K562 (cell line): ENCODE measurements at places on chromosomes 2 and 18. TPM values are rescaled to one million over a fixed set of nuclear protein-coding genes. Genes with fewer than 3 reads are reported as not detected.
A peak's percentile ranks its signal among the peaks of the same experiment; 100 is the strongest.

GRCh38 chr2:109375131-109375561, 238.6 kb downstream of the SEPTIN10 start:
- H3K4me3 ChIP-seq = no peak overlapping the region
- no peaks in the 10 kb centered on the region; the same call in 1 of the 2 replicates for H3K4me1 ChIP-seq
- no peaks in the 10 kb centered on the region for H3K36me3 ChIP-seq
- no peak overlapping the region for H3K27ac ChIP-seq
- DNase-seq = no peak
- peaks cover 6% of the 10 kb centered on the region; the same call in 2 of the 3 replicates for H3K27me3 ChIP-seq

GRCh38 chr2:10906926-10907625, 4.7 kb upstream of the KCNF1 start:
- no peaks in the 10 kb centered on the region for H3K4me1 ChIP-seq
- no peak overlapping the region for H3K4me3 ChIP-seq
- peaks cover 63% of the 10 kb centered on the region for H3K27me3 ChIP-seq
- DNase-seq = no peak

DNA sequence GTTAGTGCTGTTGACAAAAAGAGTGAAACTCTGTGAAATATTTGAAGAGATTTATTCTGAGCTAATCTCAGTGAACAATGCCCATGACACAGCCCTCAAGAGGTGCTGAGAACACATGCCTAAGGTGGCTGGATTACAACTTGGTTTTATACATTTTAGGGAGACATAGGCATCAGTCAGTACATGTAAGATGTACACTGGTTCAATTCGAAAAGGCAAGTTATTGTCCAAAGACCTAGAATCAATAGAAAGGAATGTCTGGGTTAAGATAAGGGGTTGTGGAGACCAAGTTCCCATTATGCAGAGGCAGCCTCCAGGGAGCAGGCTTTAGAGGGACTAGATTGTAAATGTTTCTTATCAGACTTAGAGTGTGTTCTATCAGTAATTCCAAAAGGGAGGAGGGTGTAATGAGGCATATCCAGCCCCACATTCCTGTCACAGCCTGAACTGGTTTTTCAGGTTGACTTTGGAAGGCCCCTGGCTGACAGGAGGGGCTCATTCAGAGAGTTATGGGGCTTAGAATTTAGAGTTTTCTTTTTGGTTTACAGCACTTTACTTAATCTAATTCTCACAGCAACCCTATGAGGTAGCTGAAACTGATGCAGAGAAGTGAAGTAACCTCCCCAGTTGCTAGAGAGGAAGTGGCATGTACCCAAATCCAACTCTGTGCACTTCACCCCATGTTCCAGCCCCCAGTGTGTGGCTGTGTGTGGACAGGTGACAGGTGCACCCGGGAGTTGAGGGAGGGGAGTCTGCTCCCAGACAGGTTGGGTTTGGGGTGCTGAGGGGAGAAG, 28.3 kb upstream of the ASAP2 start:
- no peak overlapping the region for H3K27ac ChIP-seq
- no peak for DNase-seq
- H3K27me3 ChIP-seq = peaks cover 39% of the 10 kb centered on the region
- no peaks in the 10 kb centered on the region for H3K36me3 ChIP-seq

- no peak for DNase-seq
- H3K27me3 ChIP-seq = no peaks in the 10 kb centered on the region
- H3K27ac ChIP-seq = no peak overlapping the region
- no peaks in the 10 kb centered on the region for H3K4me1 ChIP-seq
- no peaks in the 10 kb centered on the region for H3K36me3 ChIP-seq
- no peak overlapping the region for H3K4me3 ChIP-seq
These were observed 206.0 kb downstream of the ZNF521 start for GRCh38 chr18:25145731-25146511.

GRCh38 chr2:100957996-100958653, 44.0 kb upstream of the RPL31 start:
- H3K27ac ChIP-seq = no peak overlapping the region
- no peaks in the 10 kb centered on the region for H3K36me3 ChIP-seq
- no peaks in the 10 kb centered on the region for H3K4me1 ChIP-seq
- no peak for DNase-seq
- H3K4me3 ChIP-seq = no peak overlapping the region
- peaks cover 61% of the 10 kb centered on the region for H3K27me3 ChIP-seq

DNA sequence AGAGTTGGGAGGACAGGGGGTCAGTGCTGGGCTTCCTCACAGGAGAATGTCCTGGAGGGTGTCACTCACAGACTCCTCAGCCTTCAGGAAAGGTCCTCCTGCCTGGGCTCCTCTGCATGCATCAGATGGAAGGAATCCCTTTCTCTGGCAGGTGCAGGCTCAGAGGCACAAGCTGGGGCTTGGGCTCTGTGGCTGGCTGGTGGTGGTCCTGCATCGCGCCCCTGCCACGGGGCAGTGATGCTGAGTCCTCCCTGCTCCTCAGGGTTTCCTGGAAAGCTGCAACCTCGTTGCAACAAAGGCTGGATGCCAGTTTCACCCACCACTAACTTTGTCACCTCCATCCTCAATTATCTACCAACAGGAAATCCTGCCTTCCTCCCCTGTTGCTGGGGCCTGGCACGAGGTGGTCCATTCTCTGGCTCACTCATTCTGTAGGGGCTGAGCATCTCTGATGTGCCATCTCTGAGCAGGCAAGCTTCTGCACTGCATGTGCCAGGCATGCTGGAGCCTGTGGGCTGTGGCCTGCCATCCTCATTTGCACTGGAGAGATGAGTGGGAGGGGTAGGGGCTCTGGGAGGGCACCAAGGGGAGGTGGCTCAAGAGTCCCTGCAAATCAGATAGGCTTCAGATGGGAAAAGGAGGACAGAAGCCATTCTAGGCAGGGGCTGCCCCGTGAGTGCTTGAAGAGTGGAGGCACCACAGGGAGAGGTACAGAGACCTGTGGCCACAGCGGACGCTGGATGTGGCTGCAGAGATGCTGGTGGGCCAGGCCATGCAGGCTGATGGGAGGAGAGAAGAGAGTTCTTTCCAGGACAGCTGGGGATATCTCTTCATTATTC, 272.6 kb upstream of the HS6ST1 start:
- DNase-seq = no peak
- H3K27ac ChIP-seq = no peak overlapping the region
- H3K4me1 ChIP-seq = no peaks in the 10 kb centered on the region
- peaks cover 5% of the 10 kb centered on the region; the same call in 1 of the 3 replicates for H3K27me3 ChIP-seq
- H3K4me3 ChIP-seq = no peak overlapping the region

- H3K27ac ChIP-seq = no peak overlapping the region
- no peaks in the 10 kb centered on the region for H3K27me3 ChIP-seq
- DNase-seq = no peak
These were observed 522.7 kb downstream of the THSD7B start for GRCh38 chr2:137287913-137288639.

DNA sequence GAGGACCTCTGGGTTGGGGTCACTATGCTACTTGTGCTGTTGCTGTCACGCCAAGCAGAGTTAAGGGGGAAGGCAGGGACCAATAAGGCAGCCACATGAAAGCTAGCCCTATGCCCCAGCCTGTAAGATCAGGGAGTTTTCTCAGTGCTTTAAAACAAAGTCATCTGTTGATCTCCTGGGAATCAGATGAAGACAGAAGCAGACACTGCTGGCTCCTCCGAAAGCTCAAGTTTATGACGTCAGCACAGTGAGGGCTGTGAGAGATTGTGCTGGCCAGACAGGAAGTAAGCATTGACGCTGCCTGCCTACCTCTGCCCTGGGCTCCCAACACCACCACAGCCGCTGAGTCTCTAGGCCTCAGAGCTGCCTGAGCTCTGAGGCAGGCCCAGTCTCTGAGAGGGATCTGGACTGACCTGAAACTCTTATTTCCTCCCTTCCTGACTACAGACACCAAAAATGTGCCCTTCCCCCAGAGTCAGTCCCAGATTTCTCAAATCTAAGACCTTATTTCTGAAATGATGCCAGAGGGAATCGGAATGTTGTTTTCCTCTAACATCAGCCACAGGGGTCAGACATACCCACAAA, 118.1 kb upstream of the EPAS1 start:
- H3K27ac ChIP-seq = no peak overlapping the region
- no peaks in the 10 kb centered on the region for H3K36me3 ChIP-seq
- peaks cover 18% of the 10 kb centered on the region for H3K27me3 ChIP-seq

- no peaks in the 10 kb centered on the region for H3K36me3 ChIP-seq
- no peaks in the 10 kb centered on the region for H3K4me1 ChIP-seq
- no peak overlapping the region for H3K27ac ChIP-seq
- no peaks in the 10 kb centered on the region; the same call in 2 of the 3 replicates for H3K27me3 ChIP-seq
- no peak for DNase-seq
These were observed 281.1 kb upstream of the MGAT5 start for GRCh38 chr2:133972786-133973185.

GRCh38 chr2:34102339-34102738, 503.2 kb upstream of the FAM98A start:
- no peak overlapping the region for H3K4me3 ChIP-seq
- H3K27me3 ChIP-seq = no peaks in the 10 kb centered on the region
- no peak overlapping the region for H3K27ac ChIP-seq
- H3K36me3 ChIP-seq = no peaks in the 10 kb centered on the region

DNA sequence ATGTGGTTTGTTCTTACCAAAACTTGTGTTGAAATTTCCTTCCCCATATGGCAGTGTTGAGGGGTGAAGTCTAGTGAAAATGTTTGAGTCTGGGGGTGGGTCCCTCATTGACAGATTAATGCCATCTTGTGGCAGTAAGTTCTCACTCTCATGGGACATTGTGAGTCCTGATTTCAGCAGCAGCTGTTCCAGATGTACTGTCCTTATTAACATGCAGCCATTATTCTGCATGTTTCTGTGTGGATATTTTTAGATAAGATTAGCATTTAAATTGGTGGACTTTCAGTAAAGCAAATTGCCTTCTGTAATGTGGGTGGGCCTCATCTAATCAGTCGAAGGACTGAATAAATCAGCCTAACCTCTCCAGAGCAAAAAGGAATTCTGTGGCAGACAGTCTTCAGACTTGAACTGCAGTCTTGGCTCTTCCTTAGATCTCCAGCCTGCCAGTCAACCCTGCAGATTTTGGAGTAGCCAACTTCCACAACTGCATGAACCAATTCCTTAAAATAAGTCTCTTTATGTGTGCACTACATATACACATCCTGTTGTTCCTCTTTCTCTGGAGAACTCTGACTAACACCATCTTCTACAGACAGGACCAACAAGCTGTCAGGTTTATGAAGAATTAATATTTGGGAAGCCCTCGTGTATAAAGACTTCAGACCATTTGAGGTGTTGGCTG, 138.7 kb upstream of the ZNF516 start:
- no peaks in the 10 kb centered on the region for H3K27me3 ChIP-seq
- H3K27ac ChIP-seq = no peak overlapping the region
- H3K36me3 ChIP-seq = no peaks in the 10 kb centered on the region
- DNase-seq = no peak

GRCh38 chr2:134277223-134277622, 23.4 kb downstream of the MGAT5 start:
- H3K4me3 ChIP-seq = no peak overlapping the region
- H3K27me3 ChIP-seq = no peaks in the 10 kb centered on the region
- no peak overlapping the region for H3K27ac ChIP-seq
- H3K4me1 ChIP-seq = no peaks in the 10 kb centered on the region

GRCh38 chr2:239400596-239401066, at the start of gene HDAC4:
Gene HDAC4, minus strand, starts transcription at chr2:239401020. Its CDS starts 48,321 bp downstream, at chr2:239352699.
- peak within 1 kb of the TSS; percentile 100 for H3K27ac ChIP-seq
- no peaks in the 10 kb centered on the region for H3K27me3 ChIP-seq
- H3K4me1 ChIP-seq = peaks cover 3% of the 10 kb centered on the region; the same call in 2 of the 3 replicates
- no peak for DNase-seq

DNA sequence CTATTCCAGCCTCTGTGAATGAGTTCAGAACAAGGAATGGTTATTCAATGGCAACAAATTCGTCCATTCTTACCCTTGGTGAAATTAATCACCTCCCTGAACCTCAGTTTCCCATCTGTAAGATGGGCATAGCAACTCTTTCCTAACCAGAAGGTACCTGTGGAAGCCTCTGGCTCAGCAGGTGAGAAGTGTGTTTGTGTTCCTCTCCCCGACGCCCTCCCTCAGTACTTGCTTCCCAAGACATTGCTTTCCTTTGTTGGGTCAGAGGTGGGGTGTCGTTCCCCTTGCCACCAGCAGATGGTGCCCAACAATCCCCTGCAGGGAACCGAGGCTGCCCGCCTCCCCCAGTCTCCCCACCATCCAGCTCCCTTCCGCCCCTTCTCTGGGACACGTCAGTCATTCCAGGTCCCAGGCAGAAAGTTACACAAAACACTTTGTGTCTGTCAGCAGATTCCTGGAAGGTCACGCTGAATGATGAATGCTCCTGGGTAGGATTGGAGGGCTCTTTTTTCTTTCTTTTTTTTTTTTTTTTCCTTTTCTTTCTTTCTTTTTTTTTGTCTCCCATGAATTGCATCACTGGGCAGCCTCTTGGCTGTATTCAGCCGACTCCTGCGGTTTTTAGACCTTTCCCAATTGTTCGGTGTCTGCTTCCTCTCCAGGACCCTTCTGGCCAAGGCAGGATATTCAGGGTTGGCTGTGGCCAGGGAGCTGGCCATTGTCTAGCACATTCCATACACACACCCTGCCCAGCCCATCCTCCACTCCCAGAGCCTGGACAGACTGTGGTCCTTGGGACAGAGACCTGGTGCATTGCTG, 117.3 kb downstream of the LPIN1 start:
- DNase-seq = peak; percentile 89
- peaks cover 43% of the 10 kb centered on the region for H3K4me1 ChIP-seq
- peak overlapping the region; percentile 4; the same call in 1 of the 3 replicates for H3K27ac ChIP-seq

GRCh38 chr2:164896634-164897355, 55.2 kb upstream of the COBLL1 start:
- H3K4me1 ChIP-seq = no peaks in the 10 kb centered on the region
- no peak for DNase-seq
- H3K4me3 ChIP-seq = no peak overlapping the region
- H3K27ac ChIP-seq = no peak overlapping the region

GRCh38 chr18:54069729-54070128, 154.7 kb downstream of the MBD2 start:
- no peak for DNase-seq
- H3K36me3 ChIP-seq = no peaks in the 10 kb centered on the region
- H3K4me3 ChIP-seq = no peak overlapping the region

The ELOA2 gene
- not detected in 2 replicates for total RNA-seq

The POTEI gene
- total RNA-seq = 3.7 and 3.9 TPM in 2 replicates

The EPB41L3 gene
- total RNA-seq = 0.44 TPM in 1 of 2 replicates, not detected in the other

The LINC00305 gene
- not detected in 2 replicates for total RNA-seq

The CFC1 gene
- total RNA-seq = not detected in 2 replicates

The HOXD13 gene
- total RNA-seq = not detected in 2 replicates

The NAB1 gene
- total RNA-seq = 16.3 and 17.2 TPM in 2 replicates

The ATG16L1 gene
- 18.8 and 21.1 TPM in 2 replicates for total RNA-seq

The IGFBP5 gene
- 1.9 and 2.5 TPM in 2 replicates for total RNA-seq

The C2orf78 gene
- total RNA-seq = 0.18 and 0.22 TPM in 2 replicates
